Cardiac fibroblast (primary cell): ENCODE measurements at places on chromosomes 12 and 14.

DNA sequence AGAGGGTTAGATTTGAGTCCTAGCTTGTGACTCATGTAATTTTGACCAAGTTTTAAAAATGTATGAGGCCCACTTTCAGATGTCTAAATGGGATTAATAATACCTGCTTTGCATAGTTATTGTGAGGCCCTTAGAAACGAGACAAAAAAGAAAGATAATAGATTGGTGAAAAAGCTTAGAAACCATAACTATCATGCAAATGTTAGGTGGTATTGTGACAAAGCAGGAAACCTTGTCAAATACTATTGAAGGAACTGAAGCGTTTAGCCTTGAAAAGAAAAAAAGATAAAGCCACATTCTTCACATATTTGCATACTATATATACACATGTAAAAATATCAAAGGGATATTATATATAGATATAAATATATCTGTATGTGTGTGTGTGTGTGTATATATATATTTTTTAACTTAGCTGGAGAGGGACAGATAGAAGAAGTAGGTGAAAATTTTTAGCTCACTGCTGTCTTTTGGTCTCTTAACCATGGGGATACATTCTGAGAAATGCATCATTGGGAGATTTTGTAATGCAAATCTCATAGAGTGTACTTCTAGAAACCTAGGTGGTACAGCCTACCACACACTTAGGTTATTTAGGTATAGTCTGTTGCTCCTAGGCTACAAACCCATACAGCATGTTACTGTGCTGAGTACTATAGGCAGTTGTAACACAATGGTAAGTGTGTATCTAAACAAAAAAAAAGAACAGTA is 270.3 kb downstream of the CCDC91 start:
- DNase-seq, result no peak

GRCh38 chr12:65648461-65648860 is 175.8 kb upstream of the HMGA2 start:
- DNase-seq, result peak; percentile 74

DNA sequence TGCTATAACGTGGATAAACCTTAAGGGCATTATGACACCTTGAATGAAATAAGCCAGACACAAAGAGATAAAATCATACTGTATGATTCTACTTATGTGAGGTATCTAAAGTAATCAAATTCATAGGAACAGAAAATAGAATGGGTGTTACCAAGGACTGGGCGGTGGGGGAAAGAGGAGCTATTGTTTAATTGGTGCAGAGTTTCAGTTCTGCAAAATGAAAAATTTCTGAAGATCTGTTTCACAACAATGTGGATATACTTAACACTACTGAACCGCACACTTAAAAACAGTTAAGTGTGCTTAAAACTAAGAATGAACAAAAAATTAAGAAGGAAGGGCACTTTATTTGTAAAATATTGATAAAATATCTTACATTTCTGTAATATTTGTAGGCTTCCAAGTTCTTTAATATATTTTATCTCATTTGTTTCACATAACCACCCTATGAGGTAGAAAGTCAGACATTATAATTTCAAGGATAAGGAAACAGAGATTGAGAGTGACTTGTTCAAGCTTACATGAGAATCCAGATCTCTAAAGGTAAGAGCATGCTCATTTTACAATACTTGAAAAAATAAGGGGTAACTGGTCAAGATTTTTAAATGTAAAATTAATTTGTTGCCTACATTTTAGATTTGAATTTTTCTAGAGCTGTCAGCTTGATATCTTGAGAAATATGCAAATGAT is 14.9 kb downstream of the LTA4H start:
- no peak for DNase-seq

DNA sequence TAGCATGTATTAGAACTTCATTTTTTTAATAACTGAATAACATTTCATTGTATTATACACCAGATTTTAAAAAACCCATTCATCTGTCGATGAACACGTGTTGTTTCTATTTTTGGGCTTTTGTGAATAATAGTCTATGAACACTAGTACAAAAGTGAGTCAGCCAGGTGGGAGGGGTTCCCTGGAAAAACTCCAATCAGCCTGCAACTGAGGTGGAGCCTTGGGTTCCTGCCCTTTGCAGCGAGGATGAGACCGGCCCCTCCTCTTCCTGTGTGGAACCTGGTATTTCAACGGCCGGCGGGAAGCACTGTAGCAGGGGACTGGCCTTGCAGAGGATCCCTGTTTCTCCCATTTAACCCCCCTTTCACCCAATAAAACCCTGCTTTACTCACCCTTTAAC is 56.1 kb downstream of the LMNTD1 start:
- DNase-seq, result peak; percentile 70

GRCh38 chr14:67059596-67059995 is 129.6 kb upstream of the GARIN2 start:
- DNase-seq, result peak; percentile 0

GRCh38 chr14:21924479-21924878 is 250.9 kb upstream of the OR4E1 start:
- DNase-seq, result no peak

GRCh38 chr14:74302634-74303569 is at the start of gene ABCD4:
Gene ABCD4 (minus strand): TSS chr14:74302934. CDS start chr14:74302912, 22 bp downstream.
- peak; percentile 94 for DNase-seq

- DNase-seq, result peak; percentile 36
Measured at GRCh38 chr12:68959891-68960464, 27.0 kb upstream of the CPM start.

GRCh38 chr12:66066929-66067523 is 63.5 kb downstream of the LLPH start:
- no peak for DNase-seq

DNA sequence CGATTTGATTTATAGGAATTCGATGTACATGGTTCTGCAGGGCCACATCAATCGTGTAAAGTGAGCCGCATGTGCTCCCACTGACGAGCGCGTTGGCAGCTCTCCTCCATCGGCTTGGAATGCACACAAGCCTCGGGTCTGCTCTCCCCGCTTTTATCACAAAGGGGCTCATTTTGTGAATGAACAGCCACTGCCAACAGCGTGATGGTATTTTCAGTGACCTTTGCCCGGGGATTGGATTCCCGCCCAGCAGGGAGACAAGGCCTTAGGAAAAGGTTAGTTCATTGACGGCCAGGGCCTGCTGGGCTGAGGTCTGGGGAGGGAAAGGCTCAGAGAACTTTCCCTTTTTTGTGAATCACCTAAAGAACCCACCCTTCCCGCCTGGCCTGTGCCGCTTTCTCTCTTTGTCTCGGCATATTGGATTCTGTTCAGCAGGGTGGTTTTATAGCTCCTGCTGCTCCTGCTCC is 232.1 kb downstream of the MSRB3 start:
- DNase-seq, result peak; percentile 82

DNA sequence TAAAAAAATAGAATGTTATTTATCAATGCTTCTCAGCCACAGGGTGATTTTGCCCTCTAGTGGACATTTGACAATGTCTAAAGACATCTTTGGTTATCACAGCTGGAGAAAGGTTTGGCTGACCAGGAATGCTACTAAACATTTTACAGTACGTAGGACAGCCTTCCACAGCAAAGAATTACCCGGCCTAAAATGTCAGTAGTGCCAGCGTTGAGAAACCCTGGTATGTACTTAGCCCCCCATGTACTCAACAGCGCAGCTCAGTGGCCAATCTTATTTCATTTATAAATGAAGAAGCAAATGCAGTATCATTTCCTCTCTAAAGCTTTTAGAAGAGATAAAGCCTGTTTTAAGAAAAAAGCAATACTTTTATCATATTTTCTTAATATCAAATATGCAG is 5.8 kb downstream of the MARK3 start:
- peak; percentile 82 for DNase-seq

DNA sequence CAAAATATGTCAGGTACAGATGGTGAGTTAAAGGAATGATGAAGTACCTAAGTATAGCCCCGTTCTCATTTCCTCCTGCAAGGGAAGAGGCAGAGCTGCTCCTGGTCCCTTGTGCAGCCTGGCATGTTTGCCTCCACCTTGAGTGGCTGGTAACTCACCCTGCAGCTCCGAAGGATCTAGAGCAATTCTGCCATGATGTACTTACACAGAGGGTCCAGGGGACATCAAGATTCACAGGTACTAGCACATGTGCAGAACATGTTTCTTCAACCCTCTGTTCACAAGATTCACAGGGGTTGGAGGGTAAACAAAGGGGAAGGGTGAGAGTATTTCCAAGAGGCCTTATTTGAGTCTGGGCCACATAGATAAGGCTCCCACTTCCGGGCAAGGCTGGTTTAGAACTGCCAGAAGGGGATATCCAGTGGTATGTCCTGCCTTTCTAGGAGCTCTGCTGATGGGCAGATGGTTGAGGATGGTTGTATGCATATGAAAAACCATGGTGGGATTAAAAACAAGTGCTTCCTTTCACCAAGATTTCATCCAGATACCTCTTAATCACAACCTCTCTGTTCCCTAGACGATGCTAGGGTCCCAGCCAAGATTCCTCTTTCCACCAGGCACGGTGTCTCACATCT is 7.7 kb downstream of the DCTN2 start:
- no peak for DNase-seq

DNA sequence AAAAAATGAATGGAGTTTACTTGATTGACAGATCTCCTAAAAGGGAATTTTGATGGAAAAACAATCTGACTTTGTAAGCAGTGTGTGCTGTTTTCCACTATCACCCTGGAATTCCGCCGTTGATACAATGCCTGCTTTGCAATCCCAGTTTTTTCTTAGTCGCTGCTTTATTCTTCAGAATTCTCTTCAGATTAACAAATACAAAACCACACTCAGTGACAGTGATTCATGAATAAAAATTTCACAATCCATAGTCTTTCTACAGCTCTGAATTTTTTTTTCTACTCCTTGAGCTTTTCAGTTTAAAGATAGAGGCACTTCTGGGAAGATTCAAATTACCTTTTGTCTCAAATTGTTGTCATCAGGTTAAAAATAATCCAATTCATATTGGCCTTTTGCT is 44.6 kb upstream of the KITLG start:
- DNase-seq, result peak; percentile 79

DNA sequence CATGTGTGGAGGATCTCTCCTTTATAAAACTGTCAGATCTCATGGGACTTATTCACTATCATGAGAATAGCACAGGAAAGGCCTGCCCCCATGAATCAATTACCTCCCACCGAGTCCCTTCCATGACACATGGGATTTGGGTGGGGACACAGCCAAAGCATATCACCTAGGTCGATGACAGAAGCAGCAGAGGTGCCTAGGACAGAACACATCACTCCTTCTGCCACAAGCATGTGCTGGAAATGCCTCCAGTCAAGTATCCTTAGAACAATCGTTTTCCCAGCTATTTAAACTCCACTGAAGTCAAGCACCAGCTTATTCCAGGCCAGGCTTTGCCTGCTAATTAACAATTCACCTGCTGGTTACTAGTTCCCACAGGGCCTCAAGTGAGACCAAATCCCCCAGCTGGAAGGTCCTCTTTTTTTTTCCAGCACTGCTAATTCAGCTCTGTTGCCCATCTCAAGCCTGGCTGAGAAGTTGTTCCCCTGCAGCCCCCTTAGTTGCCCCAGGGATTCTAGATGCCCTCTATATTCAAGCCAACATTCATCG is 212.3 kb upstream of the NUDT4 start:
- no peak for DNase-seq

- DNase-seq, result no peak
Measured at GRCh38 chr12:64633011-64633939, 23.0 kb downstream of the RASSF3 start.

DNA sequence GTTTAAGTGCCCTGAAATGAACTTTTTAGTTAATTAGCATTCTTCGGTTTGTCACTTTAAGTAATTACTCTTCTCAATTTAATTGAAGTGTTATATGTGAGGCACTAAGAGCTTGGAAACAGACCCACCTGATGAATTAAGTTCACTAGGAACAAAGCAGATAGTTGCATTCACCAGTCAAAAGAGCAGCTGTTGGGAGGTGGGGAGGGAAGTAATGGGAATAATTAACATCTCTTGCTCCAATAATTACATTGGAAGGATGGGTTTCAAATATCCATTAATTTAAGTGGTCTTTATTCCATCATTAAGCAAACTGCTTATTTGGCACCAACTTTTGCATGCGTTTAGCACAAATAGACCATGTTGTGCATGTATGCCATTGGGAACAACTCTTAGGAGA is 667.2 kb downstream of the GALC start:
- no peak for DNase-seq

DNA sequence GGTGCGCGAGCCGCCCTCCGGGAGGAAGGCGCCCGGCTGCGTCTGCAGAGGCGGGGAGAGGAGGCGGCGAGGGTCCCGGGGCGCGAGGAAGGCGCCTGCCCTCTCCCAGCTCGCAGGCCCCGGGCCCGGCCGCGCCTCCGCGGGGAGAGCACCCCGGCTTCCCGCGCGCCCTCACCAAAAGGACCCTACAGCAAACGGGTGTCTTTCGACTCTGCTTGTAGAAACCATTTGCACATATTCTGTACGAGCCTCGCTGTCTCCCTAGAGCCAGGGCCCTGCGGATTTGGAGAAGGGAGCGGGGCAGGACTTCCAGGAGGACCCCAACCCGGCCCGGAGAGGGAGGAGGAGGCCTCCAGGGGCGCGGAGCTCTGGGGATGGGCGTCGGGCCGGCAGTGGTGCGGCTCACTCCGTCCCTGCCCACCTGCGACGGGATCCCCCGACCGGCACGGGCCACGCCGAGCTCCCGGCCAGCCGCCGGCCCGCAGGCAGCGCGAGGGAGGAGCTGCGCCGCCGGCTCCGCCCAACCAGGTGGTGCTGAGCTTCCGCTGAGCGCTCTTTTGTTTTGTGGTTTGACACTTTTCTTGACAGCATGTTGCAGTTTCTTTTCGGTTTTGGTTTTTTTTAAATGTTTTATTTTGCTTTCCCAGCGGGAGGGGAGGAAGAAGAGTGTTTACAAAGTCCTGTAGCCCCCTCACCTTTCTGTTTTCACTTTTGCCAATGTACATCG is 103.3 kb upstream of the FKBP4 start:
- DNase-seq, result no peak

- DNase-seq, result peak; percentile 47
Measured at GRCh38 chr12:26748741-26749431, 84.1 kb downstream of the ITPR2 start.

DNA sequence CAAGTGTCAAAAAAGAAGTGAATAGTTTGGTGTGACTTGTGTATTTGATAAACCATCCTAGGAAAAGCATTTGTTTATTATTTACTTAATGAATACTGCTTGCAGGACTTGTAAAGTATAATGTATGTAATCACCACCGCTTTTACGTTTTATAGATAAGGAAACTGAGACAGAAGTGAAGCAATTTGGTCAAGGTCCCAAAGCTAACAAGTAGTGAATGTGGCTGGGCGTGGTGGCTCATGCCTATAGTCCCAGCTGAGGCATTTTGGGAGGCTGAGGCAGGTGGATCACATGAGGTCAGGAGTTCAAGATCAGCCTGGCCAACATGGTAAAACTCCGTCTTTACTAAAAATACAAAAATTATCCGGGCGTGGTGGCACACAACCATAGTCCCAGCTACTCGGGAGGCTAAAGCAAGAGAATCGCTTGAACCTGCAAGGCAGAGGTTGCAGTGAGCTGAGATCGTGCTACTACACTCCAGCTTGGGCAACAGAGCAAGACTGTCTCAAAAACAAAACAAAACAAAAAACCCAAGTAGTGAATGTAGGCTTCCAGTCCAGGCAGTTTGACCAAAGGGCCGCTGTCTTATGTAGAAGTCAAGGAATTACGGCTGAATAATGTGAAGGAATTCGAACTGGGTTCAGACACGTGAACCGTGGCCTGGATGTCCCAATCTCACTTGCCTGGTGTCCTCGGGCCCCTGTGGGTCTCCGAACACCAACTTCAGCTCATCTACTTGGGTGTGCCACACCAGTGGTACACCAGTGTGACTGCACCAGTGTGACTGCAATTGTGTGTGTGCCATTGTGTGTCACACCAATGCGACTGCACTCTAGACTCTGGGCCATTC is 88.3 kb upstream of the MED13L start:
- DNase-seq, result no peak

- peak; percentile 28 for DNase-seq
Measured at GRCh38 chr14:92794547-92794941, 439 bp downstream of the GOLGA5 start.
